Fibroblast of villous mesenchyme (primary cell): ENCODE measurements at places on chromosomes 13 and 19. TPM values are rescaled to one million over a fixed set of nuclear protein-coding genes. Genes with fewer than 3 reads are reported as not detected.

The KIR3DL2 gene
- not detected in 2 replicates for total RNA-seq

The TMEM255B gene
- total RNA-seq, result 0.43 and 1.6 TPM in 2 replicates

- no peak for DNase-seq
Measured at GRCh38 chr19:42249149-42249750, 5.7 kb downstream of the ERF start.

GRCh38 chr13:43240278-43240677 lies 216.9 kb downstream of the DNAJC15 start:
- DNase-seq, result no peak

- DNase-seq, result peak; percentile 71
Measured at GRCh38 chr13:50224534-50224933, 209.3 kb downstream of the KCNRG start.

DNA sequence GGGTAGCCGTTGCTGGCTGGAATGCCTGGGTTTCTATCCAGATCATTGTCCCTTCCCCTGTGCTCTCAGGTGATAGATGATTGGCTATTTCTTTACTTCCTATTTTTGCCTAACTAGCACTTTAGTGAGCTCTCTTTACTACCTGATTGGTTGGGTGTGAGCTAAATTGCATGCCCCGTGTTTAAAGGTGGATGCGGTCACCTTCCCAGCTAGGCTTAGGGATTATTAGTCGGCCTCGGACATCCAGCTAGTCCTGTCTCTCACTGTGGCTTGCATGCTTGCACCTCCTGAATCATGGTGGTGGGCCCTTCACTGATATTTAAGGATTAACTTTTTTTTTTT lies 10.1 kb downstream of the TTYH1 start:
- no peak for DNase-seq
